ENCODE measurements at places on chromosomes 3 and 15. TPM values are rescaled to one million over a fixed set of nuclear protein-coding genes. Genes with fewer than 3 reads are reported as not detected.

- H3K36me3 ChIP-seq, result no peaks in the 10 kb centered on the region
- DNase-seq, result no peak
- H3K4me3 ChIP-seq, result no peak overlapping the region
- H3K27me3 ChIP-seq, result no peaks in the 10 kb centered on the region
- H3K27ac ChIP-seq, result no peak overlapping the region
Observed at GRCh38 chr15:50109076-50109987, 9.7 kb downstream of the ATP8B4 start.

DNA sequence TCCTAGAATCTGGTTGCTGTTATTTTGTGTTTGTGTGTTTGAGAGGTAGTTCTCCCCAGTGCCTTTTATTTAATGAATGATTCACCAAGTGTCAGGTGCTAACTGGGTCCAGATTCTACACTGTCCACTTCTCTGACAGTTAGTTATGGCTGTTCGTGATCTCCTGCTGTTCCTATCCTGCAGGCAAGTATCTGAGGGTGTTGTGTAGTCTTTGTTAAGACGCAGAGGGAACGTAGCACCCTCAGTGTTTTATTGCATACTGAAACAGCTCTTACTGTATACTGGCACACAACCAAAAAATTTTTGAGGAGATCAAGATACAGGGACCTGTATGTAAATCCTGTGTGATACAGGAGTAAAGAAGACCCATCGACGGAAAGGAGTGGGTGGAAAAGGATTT lies 1271.3 kb downstream of the ROBO1 start:
- H3K4me3 ChIP-seq, result no peak overlapping the region
- H3K4me1 ChIP-seq, result no peaks in the 10 kb centered on the region
- no peaks in the 10 kb centered on the region for H3K27me3 ChIP-seq
- no peaks in the 10 kb centered on the region for H3K36me3 ChIP-seq

The SCAMP2 gene
- 33.5 TPM for total RNA-seq

The TMC3 gene
- 0.03 TPM for total RNA-seq

GRCh38 chr3:134394380-134394779 lies 20.1 kb upstream of the AMOTL2 start:
- no peaks in the 10 kb centered on the region for H3K27me3 ChIP-seq
- no peak for DNase-seq
- no peak overlapping the region for H3K27ac ChIP-seq
- H3K4me3 ChIP-seq, result no peak overlapping the region
- H3K4me1 ChIP-seq, result no peaks in the 10 kb centered on the region
- no peaks in the 10 kb centered on the region for H3K36me3 ChIP-seq

The EFCC1 gene
- total RNA-seq, result 0.87 TPM

- no peak overlapping the region for H3K4me3 ChIP-seq
- no peak overlapping the region for H3K27ac ChIP-seq
- H3K4me1 ChIP-seq, result no peaks in the 10 kb centered on the region
Observed at GRCh38 chr15:74156678-74157411, 16.7 kb upstream of the ISLR start.

- no peak for DNase-seq
- no peaks in the 10 kb centered on the region for H3K36me3 ChIP-seq
- no peak overlapping the region for H3K4me3 ChIP-seq
Observed at GRCh38 chr15:48084759-48085590, 35.8 kb upstream of the SLC24A5 start.

DNA sequence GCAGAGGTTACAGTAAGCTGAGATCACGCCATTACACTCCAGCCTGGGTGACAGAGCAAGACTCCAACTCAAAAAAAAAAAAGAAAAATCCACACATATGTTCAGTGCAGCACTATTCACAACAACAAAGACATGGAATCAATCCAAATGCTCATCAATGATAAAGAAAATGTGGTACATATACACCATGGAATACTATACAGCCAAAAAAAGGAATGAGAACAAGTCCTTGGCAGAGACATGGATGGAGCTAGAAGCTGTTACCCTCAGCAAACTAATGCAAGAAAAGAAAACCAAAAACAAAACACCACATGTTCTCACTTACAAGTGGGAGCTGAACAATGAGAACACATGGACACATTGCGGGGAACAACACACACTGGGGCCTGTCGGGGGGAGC lies 25.5 kb downstream of the PYGO1 start:
- H3K27me3 ChIP-seq, result no peaks in the 10 kb centered on the region
- DNase-seq, result no peak
- H3K36me3 ChIP-seq, result no peaks in the 10 kb centered on the region
- H3K4me1 ChIP-seq, result no peaks in the 10 kb centered on the region

DNA sequence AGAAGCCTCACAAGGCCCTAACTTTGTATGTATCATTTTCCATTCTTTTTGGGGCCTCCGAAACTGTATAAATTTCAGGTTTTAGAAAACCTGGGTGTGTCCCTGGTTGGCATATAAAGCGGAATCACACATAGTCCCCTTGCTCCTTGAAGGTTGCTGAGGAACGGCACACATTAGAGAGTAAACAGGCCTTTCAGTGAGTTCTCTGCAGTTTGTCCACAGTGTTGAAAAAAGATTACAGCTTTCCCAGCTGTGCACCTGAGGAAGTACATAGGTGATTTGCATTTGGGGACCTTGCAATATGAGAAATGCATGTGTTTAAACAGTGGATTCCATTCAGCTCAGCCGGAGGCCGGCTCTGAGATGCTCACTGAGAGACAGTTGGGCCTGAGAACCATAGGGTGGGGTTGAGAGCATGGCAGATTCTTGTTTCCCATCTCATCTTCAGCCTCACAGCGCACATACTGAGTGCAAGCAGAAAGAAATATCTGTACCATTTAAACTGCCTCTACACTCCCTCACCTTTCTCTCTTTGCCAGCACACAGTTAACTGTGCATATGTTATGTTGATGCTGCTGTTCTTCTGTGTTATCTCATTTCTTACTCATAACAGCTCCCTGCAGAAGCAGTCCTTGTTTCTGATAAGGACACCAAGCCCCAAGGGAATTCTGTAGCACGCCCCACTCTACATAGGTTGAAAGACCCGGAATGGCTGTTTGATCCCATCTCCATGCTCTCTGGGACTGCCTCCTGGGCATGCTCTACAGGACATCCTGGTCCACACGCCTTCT lies 60.4 kb downstream of the BOC start:
- H3K27me3 ChIP-seq, result no peaks in the 10 kb centered on the region
- no peak for DNase-seq
- H3K4me3 ChIP-seq, result no peak overlapping the region
- H3K27ac ChIP-seq, result no peak overlapping the region
- H3K4me1 ChIP-seq, result peaks cover 38% of the 10 kb centered on the region
